Temporal lobe (tissue), 4 donors: ENCODE measurements at places on chromosomes 16 and 17. TPM values are rescaled to one million over a fixed set of nuclear protein-coding genes. Genes with fewer than 3 reads are reported as not detected.

Gene SLC5A11
- total RNA-seq: not detected

Gene SYCE1L
- total RNA-seq: 0.25 TPM

Gene TEDC2
- total RNA-seq: 3.9 TPM

Gene TP53TG3C
- not detected for total RNA-seq

Gene ALDH3A1
- total RNA-seq: 0.49 TPM
